ENCODE measurements at places on chromosomes 11 and 22.

DNA sequence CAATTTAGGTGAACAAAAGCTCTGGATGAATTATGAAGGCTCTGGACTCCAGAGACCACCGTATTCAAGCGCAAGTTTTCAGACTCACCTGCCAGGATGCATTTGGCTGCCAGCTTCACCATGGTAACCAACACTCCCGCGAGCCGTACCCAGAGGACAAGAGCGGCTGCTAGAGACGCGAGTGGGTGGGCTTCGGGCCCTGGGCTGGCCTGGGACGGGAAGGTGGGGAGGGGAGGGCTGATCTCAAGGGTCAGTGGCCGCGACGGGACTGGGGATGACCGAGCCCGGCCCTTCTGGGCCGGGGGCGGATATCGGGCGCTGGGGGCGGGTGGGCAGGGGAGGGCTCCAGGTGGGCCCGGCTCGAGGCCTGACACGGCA, 344 bp downstream of the IFT27 start:
- DNase-seq, result peak; percentile 46

- no peak for DNase-seq
Measured at GRCh38 chr22:19567157-19568009, 43.2 kb upstream of the CLDN5 start.

- DNase-seq, result no peak
Measured at GRCh38 chr11:66322732-66323427, 6.0 kb upstream of the CD248 start.

DNA sequence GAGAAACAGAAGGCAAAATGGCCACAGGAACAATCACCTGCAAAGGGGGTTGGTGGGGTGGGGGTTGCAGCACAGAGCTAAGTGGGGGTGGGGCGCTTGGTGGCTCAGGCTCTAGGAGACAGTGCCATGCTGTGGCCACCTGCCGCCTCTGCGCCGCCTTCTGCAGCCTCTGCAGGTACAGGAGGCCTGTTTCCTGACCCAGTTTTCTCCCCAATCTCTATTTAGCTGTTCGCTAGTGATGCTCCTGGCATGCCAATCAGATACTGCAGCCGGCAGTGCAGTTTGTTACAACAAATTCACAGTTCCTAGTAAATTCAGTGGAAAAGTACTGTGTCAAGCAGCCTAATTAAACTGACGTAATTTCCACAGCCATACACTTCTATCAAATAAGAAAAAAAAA, 106.4 kb downstream of the SERGEF start:
- no peak for DNase-seq
